ENCODE measurements at places on chromosomes 11 and 22.

- no peak for DNase-seq
Measured at GRCh38 chr11:57932105-57932504, 91.6 kb upstream of the OR9Q1 start.

GRCh38 chr22:42286205-42286604, 15.8 kb upstream of the TCF20 start:
- no peak for DNase-seq

DNA sequence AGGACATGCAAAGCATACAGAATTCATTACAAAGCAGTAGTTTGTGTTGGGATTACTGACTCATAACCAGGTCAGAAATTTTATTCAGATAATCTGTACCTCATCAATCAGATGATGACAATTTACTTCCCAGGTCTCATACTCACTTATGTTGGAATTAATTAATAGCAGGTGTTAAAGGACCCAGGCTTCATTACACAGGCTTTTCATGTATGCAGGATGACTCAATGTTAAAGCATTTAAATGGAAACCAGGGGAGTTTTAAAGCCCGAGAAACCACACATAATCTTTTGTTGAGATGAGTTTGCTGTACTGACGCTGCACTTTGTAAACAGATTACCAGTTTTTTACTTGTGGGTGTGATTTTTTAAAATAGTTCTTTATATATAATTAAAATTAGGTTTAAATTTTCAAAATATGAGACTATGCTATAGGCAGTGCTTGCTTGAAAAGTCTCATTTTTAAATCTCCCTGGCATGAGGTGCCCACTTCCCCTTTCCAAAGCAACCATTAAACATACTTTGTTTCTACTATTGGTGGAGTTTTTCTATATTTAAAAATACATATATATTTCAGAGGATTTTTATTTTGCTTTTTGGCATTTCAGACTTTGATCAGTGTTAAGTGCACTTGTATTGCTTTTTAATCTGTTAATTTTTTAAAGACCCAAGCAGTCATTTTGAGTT, 41.0 kb downstream of the CEP57 start:
- DNase-seq, result no peak

DNA sequence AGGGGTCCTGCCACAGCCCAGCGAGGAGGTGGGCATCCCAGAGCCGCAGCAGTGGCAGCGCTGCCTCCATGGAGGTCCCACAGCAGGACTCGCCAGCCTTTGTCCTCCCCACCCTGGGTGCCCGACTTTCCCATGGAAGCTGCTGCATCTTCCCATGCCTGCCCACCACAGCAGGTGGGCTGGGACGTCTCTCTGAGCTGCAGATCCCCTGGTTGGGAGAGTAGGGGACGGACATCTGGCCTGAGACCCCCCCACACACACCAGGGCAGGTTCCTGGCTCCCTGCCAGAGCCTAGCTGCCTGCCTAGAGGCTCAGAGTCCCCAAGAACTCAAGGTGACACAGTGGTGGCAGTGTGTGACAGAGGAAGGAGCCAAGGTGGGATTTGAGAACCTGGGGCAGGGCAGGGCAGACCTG, 21.5 kb upstream of the PRR5 start:
- DNase-seq, result no peak

DNA sequence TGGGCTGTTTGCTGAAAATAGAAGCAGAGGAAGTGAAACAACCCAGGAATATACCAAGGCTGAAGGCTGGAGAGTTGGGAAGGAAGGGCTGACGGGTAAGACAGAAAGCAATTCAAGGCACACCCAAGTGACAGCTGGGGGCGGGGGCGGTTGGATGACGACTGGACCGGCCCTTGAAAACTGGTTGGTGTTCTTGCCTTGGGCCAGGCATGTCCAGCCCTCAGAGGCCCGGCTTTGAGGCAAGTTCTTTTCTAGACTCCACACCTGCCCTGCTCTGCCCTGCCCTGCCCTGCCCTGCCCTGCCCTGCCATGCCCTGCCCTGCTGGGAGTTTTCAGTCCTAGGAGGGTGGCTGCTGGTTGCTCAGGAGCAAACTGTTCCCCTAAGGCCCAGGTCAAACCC, 34.2 kb upstream of the CACNG2 start:
- no peak for DNase-seq

- peak; percentile 34 for DNase-seq
Measured at GRCh38 chr11:9664276-9665171, 647 bp downstream of the SWAP70 start.

DNA sequence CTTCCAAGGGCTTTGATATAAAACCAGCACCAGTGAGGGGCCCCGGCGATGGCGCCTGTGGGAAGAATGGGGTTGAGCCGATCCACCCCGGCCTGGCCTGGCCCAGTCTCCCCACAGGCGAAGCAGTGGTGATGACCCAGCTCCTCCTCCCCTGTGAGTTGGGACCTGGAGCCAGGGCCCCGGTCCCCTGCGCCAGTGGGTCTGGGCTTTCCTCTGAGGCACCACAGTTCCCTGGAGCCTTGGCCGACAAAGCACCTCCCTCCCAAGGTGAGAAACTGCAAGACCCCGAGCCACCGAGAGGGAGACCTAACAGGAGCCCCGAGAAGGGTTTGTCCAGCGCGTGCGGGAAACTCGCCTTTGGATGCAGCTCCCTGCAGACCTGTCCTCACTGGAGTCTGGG, 942.9 kb downstream of the BRD1 start:
- no peak for DNase-seq

- DNase-seq, result no peak
Measured at GRCh38 chr22:38740754-38741153, 15.0 kb downstream of the SUN2 start.

- no peak for DNase-seq
Measured at GRCh38 chr22:29327089-29327764, 11.7 kb upstream of the RASL10A start.

GRCh38 chr11:110955776-110956175, 243.5 kb upstream of the ARHGAP20 start:
- DNase-seq, result no peak

- DNase-seq, result no peak
Measured at GRCh38 chr11:35009191-35009943, 92.9 kb downstream of the PDHX start.

DNA sequence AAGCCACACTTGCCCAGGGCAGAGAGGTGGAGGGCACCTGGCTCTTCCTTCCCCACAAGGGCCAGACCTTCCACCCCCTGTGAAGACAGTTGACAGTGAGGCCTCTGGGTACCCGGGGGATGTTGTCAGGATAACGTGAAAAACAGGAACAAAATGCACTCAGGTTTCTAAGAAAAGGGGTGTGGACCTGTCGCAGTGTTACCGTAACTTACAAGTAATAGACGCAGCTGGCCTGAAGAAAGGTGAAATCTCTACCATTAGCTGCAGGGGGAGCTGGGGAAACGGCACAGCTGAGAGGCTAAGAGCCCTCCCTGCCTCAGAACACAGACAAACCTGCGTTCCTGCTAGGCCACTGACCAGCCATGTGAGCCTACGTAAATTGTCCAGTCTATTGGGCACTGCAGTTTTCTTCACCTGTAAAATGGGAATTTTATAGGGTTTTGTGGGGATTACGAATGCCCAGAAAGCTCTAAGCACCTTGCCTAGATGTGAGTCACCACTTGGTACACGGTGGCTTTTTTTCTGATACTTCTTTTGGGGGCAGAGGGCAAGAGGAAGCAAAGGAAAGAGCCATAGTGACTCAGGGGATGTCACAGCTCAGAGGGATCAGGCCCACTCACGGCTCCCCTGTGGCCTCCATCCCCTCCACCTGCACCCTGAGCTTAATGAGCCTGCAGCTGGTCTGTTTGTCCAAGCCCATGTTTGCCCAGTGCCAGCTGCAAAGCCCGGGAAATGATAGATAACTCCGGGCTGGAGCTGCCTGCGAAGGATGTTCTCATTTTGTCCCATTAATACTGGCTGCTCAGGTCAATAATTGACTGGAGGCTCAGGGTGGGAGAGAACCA, 18.4 kb upstream of the CABP7 start:
- DNase-seq, result peak; percentile 25

- no peak for DNase-seq
Measured at GRCh38 chr22:30297991-30298701, 8.8 kb upstream of the CASTOR1 start.

GRCh38 chr11:16780698-16781550, 42.5 kb downstream of the C11orf58 start:
- DNase-seq, result no peak

GRCh38 chr11:90757849-90758494, 535.1 kb upstream of the CHORDC1 start:
- DNase-seq, result no peak
